ENCODE measurements at places on chromosomes 2 and 18.

- no peak for DNase-seq
Measured at GRCh38 chr2:73886357-73886756, 6.5 kb upstream of the ACTG2 start.

DNA sequence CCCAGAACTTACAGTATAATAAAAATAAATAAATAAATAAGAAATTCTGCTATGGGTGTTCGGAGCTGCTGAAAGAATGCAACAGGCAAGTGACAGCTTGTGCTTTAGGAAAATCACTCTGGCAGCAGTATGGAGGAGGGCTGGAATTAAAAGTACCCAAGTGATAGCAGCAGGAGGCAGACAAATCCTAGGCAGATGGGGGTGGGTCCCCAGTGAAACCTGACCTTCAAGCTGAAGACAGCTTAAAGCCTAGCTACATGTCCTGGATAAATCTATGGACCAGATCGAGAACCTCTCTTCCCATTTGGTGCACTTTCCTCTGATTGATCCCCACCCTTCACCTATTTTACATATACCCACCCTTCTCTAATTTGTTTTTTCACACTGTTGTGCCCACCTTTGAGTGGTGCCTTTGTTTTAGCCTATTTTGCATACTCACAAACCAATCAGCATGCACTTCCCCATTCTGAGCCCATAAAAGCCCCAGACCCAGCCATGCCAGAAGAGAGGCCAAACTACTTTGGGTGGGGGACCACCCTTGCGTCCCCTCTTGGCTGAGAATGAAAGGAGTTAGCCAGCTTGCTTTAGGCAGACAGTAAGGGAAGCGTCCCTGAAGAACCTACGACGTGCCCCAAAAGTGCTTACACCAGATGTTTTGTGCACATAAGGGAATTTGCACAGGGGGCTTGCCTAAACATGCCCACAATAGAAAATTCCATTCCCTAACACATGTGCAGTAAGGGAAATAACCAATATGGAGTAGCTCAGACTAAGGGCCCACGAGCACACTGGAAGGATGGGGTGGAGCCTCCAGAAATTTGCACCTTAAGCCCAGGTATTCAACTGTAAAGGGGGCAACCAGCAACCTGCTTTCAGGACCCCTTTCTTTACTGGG, 3.0 kb downstream of the METTL8 start:
- no peak for DNase-seq

- no peak for DNase-seq
Measured at GRCh38 chr18:27750014-27750413, 426.9 kb downstream of the CDH2 start.

DNA sequence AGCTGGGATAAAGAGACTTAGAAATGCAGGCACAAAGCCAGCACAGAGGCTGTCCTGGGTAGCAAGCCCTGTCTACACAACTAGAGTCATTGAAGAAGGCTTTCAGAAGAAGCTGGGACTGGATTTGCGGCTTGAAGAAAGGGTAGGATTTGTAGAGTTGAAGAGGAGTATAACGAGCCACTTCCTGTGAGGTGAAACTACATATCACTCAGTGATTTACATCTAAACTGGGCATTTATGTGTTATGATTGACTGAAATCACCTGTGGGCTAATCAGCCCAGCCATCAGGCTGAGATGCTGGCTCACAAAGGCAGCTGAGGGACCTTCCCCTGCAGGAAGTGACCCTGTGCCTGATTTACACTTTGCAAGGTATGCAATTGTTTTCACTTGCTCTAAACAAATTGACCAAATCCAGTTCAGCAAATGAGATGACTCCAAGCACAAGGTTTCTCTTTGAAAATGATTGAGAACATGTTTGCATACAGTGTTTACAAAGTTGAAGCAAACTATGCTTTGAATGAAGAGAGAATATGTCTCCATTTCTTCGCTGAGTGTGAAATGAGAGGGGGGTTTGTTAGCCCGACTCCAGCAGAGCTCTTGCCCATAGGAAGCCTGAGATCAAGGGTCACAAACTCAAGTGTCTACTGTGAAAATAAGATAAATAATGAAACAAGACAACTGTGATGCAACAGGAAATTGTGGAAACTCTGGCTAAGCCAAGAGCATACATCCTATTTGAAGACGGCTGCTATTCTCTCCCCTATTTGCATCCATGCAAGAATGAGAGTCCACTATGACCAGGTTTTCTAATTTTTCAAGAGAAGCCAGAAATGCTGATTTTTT, 69.3 kb upstream of the HK2 start:
- DNase-seq: no peak

DNA sequence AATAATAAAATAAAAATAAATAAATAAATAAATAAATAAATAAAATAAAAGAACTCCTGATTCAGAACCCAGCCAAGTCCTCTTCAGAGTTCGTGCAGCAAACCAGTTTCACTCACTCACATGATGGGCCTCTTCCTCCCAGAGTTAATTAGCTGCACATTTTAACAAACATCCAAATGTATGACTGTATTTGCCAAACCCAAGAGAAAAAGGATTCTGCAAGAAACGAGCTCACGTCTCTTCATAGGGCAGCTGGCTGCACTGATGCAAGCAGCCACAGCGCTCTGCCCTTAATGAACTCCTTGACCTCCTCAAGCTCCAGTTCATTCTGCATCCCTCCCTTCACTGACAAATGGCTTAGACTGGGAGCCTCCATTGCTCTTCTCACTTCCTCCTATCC, 55.1 kb downstream of the MREG start:
- no peak for DNase-seq
